ENCODE measurements at places on chromosomes 2 and 18.

DNA sequence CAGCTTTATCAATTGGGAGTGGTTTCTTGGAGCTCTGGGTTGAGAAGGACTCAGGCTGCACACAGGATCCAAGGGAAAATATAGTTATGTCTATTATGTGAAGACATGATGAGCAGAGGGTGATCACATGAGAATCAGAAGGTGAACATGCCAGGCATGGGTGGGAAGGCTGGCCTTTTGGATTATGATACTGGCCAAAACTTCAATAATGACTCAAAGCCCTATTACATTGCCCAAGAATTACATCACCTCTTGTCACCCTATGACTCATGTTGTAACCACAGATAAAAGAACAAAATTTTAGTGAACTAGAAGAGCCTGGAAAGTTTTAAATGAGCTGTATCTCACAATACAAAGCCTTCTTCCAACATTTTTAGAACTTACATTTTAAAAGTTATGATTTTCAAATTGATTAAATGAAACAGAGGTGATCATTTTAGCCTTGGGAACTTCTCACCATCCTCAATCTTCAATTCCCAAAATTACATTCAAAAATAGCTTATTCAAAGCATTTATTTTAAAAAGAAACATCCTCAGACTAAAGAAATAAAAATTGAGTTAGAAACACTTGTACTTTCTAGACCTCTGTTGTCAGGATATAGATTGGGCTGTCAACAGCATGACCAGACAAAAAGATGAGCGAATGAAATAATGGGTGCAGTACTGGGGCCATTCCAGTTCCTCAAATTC is 428.3 kb downstream of the MBD2 start:
- no peak for DNase-seq

DNA sequence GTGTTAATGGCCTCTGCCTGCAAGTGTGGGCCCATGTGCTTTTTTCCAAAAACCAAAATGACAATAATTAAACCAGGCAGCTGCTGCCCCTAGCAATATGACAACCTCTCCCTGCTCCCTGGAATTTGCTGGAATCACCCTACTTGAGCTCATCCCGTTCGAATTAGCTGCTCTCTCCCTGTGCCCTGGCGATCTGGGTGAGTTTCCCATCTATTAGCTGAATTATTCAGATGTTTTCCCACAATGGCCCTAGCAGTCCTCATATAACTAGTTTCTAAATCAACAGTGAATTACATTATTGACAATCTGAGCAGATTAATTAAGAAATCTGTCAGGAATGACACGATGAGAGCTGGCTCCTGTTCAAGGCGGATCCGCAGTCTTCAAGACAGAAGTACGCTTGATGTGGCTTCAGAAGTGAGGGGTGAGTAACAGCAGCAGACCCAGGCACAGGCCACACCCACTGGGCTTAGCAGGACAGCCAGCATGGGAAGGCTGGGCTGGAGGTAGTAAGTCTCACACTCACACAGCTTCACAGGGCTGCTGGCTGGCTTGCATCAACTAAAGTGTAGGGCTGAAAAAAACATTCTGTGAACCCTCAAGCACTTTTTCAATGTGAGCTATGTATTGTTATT is 366.2 kb upstream of the ID2 start:
- DNase-seq: no peak

- DNase-seq: no peak
These were observed 773.9 kb upstream of the LRATD1 start for GRCh38 chr2:13858626-13859025.

DNA sequence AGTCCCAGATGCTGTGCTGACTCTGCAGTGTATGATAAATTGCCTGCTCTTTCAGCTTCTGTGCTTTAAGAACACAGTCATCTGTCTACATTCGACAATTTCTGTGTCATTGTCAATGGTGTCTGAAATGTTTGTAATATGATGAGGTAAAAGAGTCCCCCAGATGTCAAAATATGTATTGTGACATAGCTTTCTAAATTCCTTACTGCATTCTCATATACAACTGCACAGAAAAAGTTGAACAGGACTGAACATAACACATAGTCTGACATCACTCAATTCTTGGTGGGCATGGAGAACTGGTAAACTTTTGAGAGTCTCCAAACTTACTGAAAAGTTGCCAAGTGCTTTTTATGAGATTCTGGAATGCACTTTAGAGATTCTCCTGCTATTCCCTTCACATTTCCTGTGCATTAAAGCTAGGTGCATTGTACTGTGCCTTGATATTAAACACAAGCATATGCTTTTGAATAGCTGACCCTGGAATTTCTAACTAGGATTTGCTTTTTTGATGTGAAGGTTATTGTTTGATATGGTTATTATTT is 48.1 kb upstream of the ARHGAP28 start:
- DNase-seq: no peak

- DNase-seq: no peak
These were observed 15.7 kb downstream of the B3GNT7 start for GRCh38 chr2:231411237-231411636.

DNA sequence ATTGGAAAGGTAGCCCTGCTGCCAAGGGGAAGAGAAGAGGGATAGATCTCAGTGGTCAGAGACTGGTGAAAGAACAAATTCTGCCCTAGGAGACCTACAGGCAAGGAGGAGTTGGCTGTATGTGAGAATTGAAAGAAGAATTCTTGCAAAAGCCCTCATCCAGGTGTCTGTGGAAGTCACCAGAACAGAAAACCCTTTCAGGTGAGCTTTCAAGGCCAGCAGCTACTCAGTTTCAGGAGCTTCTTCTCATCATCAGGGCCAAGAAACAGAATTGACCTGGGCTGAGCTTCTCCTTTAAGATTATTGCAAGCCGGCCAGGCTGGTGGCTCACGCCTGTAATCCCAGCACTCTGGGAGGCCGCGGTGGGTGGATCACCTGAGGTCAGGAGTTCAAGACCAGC is 110.2 kb downstream of the CDK15 start:
- no peak for DNase-seq

- no peak for DNase-seq
These were observed 28.3 kb downstream of the MYO7B start for GRCh38 chr2:127563458-127564428.

DNA sequence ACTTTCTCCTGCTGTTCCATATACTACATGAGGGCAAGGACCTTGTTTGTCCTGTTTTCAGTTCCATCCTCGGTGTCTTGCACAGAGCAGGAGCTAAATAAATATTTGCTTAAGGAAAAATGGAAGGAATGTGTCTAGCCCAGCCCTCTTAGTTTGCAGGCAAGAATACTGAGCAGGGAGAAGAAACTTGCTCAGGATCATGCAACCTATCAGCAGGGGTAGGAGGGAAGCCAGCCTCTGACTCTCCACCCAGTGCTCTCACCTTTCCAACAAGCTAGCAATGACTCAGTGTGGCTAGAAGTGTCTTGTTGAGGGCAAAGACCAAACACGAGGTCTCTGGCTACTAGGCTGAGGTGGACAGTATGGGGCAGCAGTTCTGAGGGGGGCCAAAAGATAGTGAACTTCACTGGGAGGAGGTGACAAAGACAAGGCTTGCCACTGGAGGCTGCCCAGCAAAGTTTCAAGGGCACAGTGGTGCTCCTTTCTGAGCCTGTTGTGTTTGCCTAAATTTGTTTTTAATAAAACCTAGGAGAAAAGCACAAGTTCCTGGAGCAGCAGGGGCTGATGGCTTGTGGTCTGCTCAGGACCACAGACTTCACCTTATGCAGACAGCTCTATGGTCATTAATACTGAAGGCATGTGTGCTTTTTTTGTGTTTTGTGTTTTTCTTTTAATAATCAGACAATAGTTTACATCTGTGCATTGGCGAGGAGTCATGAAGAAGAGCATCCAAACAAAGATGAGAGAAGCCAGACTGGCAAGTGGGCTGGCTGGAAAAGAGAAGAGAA is 49.1 kb upstream of the CTAGE1 start:
- no peak for DNase-seq

- DNase-seq: no peak
These were observed 68.2 kb upstream of the NEDD4L start for GRCh38 chr18:57975805-57976204.

GRCh38 chr18:79788734-79789085 is 9.0 kb upstream of the KCNG2 start:
- DNase-seq: no peak

GRCh38 chr18:21254576-21254975 is 12.5 kb downstream of the GREB1L start:
- no peak for DNase-seq

DNA sequence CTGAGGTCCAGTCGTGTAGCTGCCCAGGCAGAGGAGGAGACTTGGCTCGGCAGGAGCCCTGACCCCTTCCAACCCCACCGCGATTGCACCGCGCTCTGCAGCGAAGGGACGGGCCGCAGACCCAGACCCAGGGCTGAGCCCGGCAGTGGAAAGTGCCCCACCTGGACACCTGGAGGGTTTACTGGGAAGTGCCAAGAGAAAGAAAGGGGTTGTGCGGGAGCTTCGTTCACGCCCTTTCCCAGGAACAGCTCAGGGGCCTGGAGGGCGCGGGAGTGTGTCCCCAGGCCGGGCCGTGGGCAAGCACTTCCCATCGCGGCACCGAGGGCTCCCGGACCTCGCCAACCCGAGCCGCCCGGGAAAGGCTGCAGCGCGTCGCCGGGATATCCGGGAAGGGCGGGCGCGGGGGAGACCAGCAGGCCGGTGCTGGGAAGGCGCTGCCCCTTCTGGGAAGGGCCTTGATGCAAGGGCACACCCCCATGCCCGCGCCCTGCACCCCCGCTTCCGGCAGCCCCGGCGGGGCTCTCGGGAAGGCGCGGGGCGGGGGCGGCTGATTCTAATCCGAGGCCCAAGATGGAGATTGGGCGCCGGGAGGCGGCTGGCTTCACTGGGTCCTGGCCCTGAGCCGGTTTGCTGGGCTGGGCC is 36.1 kb upstream of the MRPL33 start:
- DNase-seq: no peak

DNA sequence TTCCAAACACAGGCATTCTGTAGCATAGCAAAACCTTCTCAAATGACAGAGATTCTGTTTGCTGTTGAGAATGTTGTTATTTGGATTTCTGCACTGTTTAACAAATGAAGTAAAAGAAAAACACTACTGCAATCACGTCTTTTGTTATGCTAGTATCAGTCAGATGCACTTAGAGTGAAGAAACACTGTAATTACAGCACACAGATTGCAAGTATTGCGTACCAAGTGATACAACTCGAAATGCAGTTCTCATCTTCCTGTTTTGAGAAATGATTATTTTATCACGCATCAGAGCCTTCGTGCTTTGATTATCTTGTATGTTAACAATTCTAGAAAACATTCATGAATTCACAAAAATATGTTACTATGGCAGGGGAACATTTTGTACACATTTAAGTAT is 41.8 kb upstream of the KLF11 start:
- no peak for DNase-seq

- no peak for DNase-seq
These were observed 28.9 kb downstream of the SPIRE1 start for GRCh38 chr18:12628706-12629702.

DNA sequence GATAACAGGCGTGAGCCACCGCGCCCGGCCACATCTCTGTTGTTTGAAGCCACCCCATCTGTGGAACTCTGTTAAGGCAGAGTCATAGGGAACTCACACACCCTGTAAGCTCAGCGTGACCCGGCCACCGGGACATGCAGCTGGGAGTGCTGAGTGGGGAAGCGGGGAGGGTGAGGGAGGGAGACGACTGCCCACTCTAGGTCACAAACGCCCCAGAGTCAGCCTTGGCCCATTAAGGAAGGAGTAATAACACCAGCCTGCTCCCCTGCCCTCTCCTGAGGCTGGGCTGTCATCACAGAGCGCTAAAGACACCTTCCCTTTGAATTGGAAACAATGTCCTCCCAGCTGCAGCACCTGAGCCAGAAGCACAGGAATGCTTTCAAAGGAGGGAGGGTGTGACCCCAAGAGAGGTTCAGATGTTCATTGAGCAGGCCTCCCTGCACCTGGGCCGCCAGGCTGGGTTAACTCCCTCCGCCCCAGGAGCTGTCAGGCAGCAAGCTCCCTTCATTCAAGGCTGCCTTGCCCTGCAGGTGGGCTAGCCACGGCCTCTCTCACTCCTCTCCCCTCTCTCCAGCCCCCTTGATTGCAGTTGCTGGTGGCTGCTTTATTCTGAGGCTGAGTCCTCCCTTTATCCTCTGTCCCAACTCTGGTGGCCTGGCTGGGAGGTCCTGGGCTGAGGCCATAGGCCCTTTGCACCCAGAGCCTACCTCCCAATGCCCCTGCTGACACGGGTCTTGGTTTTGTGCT is 77.2 kb upstream of the HPCAL1 start:
- no peak for DNase-seq

DNA sequence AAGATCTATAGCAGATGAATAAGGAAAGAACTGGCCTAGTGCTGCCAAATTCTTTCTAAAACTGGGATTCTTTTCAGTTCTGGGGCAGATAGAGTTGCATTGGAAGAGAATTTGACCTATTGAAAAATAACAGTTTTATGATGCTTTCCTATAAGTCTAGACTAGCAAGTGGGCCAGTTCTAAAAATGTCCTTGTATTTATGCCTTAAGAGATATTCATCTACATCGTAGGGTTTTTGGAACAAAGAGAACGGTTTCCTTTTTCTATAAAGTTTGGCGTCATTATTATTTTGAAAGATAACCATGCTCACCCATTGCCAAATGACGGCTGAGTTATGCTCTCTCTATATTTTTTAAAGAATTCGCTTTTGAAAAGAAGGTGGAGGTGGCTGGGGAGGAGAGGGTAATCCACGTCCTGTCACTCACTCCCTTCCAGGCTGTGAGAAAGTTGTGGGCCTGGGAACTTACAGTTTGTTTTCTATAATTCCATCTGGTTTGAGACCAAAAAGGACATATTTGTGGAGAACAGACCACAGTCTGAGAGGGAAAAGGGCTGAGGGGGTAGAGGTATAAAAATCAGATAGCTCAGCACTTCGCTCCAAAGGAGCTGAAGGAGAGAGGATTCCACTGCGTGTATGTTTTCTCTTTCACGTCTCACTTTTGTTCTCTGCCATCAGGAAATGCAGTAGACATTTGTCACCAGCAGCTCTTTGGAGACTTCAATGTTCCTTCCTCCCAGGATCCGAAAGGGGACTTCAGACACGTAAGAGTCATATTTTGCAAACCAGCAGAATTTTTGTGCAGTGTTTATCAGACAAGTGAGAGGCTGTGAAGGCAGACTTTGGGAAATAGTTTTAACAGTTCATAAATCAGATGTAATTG is 281.9 kb upstream of the FN1 start:
- DNase-seq: no peak

- DNase-seq: no peak
These were observed 139.7 kb downstream of the PRPF40A start for GRCh38 chr2:152577579-152577978.

DNA sequence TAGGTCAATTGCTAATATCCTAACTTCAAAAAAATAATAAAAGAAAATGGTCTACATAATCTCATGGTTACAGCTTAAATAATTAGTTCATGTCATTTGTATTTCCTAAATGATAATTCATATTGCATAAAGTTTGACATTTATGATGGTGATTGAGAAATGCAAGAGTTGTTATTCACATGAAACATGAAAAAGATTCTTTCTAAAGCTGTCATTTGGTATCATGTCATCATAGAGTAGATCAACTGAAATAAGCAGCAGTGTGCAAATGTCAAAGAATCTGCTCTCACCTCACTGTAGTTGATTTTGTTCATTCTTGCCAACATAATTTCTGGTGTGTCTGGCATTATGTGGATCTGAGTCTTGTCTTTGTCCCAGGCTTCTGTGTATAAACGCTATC is 95.3 kb downstream of the NEB start:
- no peak for DNase-seq
